Activated effector memory CD4-positive, alpha-beta T cell treated with Interleukin-2 at 50 U/mL for 16 hours (primary cell): ENCODE measurements at places on chromosomes 16 and 17.

GRCh38 chr16:65896448-65897153, 469.9 kb upstream of the CDH5 start:
- no peak for DNase-seq

DNA sequence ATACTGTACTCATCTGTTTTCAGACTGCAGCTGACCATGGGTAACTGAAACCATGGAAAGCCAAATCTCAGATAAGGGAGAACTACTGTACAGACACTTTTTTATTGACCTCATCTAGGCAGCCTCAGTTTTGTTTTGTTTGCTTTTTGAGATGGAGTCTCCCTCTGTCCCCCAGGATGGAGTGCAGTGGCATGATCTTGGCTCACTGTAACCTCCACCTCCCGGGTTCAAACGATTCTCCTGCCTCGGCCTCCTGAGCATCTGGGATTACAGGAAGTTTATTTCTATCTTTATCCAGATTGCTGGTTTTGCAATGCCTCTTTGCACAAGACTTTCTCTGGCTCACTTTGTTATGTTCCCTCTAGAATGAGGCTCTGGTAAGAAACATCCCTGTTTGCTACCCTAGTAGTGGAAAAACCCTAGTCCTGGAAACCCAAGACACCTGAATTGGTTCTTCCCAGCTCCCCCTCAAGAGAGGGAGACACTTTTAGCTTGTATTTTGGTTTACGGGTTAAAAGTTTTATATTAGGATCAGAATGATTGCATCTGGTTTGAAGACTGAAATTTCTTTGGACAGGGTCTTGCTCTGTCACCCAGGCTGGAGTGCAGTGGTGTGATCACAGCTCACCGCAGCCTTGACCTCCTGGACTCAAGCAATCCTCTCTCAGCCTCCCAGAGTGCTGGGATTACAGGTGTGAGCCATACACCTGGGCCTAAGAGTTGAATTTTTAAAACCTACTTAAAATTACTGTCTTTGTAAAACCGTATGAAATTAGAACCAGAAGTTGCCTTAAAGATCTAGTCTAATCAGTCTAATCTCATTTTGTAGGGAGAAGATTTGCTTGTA, 38.9 kb downstream of the ZNF207 start:
- no peak for DNase-seq

DNA sequence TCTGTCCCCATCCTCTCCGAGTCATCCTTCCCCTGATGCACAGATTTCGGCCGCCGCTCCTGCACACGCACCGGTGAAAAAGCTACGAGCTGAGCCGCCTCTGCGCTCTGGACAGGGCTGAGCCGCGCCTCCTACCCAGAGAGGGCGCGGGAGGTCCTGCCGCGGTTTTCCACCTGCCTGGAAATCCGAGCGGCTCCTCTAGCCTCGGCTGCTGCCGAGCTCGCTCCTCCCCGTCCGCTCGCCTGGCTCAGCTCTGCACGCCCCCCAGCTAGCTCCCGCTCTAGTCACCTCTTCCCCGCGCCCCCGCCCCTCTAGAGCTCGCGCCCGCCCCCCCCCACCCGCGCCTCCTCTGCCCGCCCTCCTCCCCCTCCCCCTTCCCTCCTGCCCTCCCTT, 198 bp upstream of the SHISA9 start:
- DNase-seq = no peak

GRCh38 chr16:31202414-31203375, at the start of gene PYCARD:
PYCARD (minus strand) TSS chr16:31202760; CDS start chr16:31202690, 70 bp downstream.
- DNase-seq = peak; percentile 26

GRCh38 chr17:63249256-63250004, 196.7 kb downstream of the CYB561 start:
- no peak for DNase-seq

- DNase-seq = no peak
Observed at GRCh38 chr16:22008215-22009059, 526 bp downstream of the MOSMO start.

DNA sequence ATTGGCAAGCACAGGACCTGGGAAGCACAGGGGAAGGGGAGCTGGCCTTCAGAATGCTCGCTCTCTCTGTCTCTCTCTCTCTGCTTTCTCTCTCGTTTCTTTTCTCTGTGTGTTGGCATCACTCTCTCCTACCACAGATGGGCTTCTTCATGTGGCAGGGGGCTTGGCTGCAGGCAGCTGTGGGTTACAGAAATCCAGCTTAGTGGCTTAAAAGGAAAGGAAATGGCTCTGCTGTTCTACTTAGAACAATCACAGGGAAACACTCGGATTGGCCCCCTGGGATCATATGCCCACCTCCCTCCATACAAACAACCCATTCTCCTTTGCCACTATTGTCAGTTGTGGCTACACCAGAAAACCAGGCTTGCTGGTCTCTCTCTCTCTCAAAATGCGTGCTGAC, 20.4 kb downstream of the TBX2 start:
- no peak for DNase-seq

GRCh38 chr16:12193692-12194091, 217.2 kb downstream of the SNX29 start:
- no peak for DNase-seq

DNA sequence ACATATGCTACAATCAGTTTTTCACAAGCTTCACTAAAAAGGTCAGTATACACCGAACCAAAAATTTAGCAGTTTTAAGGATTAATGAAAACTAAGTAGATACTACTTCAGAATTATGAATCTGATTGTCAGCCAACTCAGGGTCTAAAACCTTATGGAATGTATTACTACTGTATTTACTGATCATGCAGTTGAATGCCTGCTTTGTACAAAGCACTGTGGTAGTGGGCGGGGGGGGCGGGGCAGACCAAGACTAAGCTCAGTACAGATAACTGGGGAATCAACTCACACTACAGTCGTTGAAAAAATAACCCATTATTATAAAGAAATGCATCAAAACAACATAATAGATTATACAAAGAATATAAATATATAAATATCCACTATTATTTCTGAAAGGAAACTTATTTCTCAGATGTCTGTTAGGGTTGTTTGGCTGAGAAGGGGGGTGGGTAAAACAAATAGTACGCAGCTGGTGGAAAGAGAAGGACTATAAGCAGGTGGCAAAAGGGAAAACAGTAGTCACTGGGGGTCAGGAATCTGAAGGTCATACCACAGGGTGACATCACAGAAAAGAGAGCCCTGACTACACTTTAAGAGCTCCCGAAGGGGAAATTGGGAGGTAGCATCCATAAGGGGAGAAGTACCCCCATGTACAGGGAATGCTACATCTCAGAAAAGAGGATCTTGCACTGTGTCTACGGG, 109.4 kb upstream of the AXIN2 start:
- DNase-seq = no peak

GRCh38 chr17:11608396-11608795, 10.1 kb downstream of the DNAH9 start:
- no peak for DNase-seq

GRCh38 chr16:28003923-28004322, 59.6 kb downstream of the GSG1L start:
- DNase-seq = no peak

DNA sequence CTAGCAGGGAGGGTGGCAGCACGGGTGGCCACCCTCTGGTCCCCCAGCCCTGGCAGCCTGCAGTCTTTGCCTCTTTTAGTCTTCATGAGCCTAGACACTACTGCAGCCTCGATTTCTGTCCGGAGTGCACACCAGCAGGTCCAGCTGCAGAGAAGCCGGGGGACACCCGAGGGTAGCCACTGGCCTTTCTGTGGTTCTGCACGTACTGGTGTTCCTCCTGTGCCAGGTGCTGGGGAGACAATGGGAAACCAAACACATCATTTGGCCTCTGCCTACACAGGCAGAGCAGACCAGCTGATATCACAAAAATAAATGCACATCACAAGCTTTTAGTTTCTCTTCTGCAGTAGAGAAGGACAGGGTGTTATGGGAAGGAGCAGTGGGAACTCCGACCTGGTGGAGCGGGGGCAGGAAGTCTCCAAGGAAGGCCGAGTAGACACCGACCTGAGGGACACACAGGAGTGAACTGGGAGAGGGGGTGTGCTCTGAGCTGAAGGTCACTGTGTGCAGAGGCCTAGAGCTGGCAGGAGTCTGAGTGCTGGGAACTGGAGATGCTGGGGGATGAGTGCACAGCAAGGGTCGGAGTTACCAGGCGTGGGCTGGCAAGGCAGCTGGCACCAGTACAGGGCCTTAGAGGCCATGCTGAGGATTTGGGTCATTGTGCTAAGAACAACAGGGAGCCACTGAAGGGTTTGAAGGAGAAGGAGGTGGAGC, 23.1 kb downstream of the GPT2 start:
- DNase-seq = no peak

GRCh38 chr16:29315916-29316517, 90.5 kb downstream of the NPIPB11 start:
- DNase-seq = no peak

GRCh38 chr16:19094542-19095365, 19.0 kb upstream of the ITPRIPL2 start:
- DNase-seq = no peak

- DNase-seq = no peak
Observed at GRCh38 chr17:15462976-15463772, 4.2 kb downstream of the CDRT4 start.

GRCh38 chr17:56808503-56808902, 25.2 kb downstream of the C17orf67 start:
- no peak for DNase-seq

DNA sequence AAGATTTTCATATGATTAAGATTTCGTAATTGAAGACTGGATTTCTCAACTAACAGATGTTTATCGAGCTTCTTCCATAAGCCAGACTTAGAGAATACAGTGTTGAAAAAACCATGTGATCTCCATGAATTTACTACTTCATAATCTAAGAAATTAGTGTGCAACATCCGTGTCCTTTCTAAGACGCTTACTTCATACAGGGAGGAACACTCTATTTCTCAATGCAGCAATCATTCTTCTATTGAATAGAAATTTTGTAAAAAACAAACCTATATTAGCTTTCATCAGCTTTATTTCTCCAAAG, 946.3 kb downstream of the KCNJ2 start:
- no peak for DNase-seq

GRCh38 chr16:27222249-27223225, 19.2 kb downstream of the KDM8 start:
- no peak for DNase-seq

DNA sequence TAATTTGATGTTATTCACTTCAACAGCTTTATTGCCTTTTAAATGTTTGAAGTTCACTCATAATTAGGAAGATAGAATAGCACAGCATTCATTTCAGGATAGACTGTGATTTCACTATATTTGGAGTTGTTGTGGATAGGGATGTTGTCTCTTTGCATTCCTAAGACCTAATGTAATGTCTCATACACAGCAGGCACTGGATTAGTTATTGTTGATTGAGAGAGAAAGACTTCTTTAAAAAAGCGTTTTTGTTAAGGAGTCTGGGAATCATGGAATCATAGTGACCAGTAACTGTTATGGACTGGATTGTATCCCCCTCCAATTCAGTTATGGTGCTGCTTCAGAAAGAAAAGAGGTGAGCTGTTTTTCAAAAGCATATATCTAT, 122.0 kb downstream of the USP22 start:
- DNase-seq = no peak

DNA sequence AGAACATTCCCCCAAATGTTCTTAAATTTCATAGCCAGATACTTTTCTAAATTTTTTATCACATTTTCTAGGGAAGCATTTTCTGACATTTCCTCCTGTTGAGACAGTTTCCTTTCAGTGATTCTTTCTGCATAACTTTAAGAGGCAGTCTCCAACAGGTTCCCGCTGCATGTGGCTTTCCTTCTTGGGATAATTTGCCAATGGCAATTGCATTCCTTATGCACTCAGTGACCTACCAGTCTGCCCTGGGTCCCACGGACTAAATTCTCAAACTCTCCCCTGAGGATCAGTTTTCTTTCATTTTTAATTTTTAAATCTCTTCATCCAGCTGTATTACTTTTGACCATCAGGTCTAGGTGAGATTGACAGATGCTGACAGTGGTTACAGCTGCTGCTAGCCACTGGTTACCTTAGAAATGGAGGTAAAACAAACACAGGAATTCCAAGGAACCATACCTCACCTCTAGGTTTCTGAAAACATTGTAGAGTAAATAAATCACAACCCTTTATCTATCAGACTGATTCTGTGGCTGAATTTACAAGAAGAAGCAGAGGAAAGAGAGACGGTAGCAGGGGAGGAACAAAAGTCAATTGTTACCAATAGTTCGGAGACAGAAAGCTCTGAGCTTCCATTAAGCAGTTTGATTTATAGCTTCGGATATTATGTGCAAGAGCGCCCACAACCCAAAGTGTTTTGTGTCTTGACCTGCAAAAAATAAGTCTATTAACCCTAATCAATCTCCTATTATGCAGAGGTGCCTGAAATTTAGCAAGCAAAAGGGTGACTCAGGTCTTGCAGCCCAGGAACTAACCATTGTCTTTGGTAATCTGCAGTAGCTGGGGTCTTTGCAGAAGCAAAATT, 216.0 kb downstream of the PMP22 start:
- DNase-seq = no peak

DNA sequence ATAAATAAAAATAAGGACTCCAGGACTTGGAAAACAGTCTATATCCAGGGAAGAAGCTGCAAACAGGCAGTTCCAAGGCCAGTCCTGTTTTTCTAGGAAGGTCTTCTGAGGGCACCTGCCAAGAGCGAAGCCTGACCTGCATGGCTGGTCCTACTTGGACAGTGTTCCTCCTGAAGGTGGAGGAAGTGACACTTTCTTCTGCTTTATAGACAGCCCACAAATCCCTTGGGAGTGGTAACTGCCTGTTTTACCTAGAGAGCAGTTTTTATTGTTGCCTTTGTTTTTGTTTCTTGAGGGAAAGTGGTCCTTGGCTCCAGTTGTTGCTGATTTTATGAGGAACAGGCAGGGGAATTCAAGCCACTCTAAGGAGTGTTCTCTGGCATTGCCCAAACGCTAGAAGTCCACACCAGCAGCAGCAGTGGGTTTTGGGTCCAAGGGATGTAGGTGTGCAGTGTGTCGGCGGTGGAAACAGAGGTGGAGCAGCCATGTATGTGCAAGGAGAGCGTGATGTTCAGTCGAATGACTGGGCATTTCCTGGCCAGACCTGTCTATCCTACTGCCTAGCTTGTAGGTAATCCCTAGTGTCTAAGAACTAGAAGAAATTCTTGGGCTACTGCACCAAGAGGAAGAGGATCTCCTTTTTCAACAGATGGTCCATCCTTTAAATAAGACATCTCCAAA, 35.3 kb downstream of the LDHD start:
- no peak for DNase-seq

- peak; percentile 12 for DNase-seq
Observed at GRCh38 chr17:81090361-81091136, 55.6 kb downstream of the BAIAP2 start.
